Activated CD4-positive, CD25-positive, alpha-beta regulatory T cell (primary cell): ENCODE measurements at places on chromosomes 16 and 17.

DNA sequence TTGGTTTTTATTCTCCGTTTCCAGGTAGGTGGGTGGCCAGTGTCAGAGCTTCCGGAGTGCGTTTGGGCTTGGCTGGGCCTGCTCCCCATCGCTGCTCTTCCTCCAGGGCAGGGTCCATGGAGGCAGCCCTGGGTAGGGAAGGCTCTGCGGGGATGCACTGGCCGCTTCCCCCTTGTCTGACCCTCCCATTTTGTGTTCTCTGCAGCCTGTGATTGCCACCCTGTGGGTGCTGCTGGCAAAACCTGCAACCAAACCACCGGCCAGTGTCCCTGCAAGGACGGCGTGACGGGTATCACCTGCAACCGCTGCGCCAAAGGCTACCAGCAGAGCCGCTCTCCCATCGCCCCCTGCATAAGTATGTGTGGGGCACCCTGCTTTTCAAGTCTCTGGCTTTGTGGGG, 158.3 kb downstream of the NTN1 start:
- DNase-seq = no peak

DNA sequence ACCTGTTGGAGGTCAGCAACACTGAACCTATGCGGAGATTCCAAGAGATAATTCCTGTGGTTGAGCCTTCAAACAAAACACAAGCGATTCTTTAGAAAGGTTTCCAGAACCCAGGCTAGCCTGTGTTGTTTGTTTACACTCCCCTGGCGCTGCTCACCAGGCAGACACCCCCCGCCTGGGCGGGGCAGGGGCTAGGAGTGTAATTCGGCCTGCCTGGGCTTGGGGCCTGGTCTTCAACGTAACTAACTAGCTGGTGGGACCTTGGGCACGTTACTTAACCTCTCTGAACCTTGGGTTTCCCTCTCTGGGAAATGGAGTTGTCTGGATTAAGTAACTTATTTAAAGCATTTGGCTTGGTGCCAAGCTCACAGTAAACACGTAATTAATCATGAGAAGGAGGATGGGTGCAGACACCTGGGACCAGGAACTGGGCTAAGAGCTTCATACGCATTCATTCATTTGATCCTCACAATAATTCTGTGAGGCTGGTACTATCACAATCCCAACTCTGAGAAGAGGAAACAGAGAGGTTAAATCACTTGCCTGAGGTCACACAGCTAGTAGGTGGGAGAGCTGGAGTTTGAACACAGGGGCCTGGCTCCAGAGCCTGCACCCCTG, 7.6 kb upstream of the ARHGAP27 start:
- DNase-seq = no peak

DNA sequence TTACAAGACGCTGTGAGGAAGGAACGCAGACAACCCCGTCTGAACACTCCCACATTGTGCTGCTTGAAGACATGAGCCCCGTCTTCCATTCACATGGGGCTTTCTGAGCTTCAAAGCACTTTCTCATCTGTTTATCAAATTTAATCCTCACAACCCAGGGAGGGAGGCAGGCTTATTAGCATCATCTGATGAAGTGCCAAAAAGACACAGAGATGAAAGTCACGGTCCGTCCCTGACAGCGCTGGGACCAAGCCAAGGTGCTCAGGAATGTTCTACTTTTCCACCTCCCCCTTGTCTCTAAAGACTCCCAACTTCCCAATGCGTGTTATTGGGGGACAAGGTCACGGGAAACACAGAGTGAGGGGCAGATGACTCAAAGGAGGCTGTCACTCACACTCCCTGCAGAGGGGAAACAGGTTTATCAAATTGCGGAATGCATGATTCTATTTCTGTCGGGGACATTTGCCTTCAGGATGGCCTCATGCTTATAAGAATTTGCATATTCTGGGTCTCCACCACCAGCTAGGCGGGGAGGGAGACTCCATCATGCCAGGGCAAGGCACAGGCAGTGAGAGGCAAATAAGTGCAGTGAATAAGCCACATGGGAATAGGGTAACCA, 10.7 kb downstream of the XYLT1 start:
- no peak for DNase-seq

GRCh38 chr16:18979936-18980335, 3.8 kb upstream of the TMC7 start:
- DNase-seq = no peak

- no peak for DNase-seq
Observed at GRCh38 chr17:53646835-53647234, 175.9 kb upstream of the KIF2B start.

GRCh38 chr16:77944631-77945030, 77.7 kb upstream of the CLEC3A start:
- no peak for DNase-seq

DNA sequence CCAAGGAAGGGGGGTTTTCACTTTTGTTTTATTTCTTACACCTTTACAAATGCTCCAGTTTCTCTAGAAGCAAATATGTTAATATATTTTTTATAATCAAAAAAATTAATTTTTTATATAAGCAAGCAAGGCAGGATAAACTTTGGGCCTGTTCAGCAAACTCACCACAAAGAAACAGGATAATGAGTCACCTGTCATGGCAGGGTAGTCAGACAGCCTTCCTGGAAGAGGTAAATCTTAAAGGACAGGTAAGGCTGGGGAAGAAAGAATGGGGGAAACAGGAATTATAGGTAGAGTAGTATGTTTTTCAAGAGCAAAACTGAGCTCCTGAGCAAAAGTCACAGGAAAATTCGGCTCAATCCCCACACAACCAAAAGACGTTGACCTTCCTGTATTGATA, 186.3 kb upstream of the SOX9 start:
- no peak for DNase-seq

GRCh38 chr16:14301169-14302030, 230.3 kb downstream of the MRTFB start:
- DNase-seq = no peak

- DNase-seq = no peak
Observed at GRCh38 chr16:27849621-27850020, 213.9 kb downstream of the GSG1L start.

DNA sequence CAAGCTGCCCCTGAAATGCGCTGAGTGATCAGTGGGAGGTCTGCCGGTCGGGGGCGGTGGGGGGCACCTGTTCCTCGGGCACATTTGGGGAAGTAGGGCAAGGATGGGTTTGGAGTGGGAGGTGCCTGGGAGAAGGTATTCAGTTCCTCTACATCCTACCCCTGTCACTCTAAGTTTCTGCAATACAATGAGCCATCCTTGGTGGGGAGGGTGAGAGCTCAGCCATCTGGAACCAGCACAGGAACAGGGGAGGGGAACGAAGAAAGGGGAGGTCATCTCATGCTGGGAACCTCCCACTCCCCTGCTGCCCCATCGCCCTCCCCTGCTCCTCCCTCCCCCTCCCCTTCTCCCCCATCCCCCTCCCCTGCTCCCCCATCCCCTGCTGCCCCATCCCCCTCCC, 4.2 kb downstream of the DPH1 start:
- no peak for DNase-seq

DNA sequence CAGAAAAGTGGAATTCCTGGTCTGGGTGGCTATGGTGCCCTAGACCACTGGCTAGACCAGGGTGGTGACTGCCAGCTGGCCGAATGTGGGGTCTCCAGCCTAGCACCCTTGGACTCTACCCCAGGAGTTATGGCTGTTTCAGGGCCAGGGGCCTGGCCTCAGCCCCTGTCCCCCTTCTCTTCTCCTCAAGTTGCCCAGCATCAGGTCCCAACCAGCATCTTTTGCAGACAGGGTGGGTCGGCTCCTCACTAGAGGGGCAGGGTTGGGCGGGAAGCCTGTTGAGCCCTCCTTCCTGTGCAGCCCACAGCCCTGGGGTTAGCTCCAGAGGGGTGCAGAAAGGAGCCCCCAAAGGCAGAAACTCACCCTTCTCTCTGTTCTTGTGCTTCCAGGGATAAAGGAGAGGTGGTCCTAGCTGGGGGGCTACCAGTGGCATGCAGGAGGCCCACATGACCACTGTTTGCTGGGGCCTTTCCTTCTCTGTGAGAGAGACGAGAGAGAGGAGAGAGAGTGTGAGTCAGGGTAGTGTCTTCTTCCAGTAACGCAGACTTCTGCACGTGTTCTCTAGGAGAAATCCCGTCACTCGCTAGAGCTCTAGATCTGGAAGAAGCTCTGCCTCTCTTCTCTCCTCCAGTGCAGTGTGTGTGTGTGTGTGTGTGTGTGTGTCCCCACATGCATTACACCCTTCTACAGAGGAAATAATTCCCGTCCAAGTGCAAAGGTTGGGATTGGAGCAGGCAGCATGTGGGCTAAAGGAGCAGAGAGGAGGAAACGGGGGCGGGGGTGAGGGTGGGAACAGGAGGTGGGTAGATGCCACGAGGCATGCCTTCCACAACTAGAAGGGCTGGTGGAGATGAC, 209.4 kb downstream of the SEC14L1 start:
- DNase-seq = no peak

DNA sequence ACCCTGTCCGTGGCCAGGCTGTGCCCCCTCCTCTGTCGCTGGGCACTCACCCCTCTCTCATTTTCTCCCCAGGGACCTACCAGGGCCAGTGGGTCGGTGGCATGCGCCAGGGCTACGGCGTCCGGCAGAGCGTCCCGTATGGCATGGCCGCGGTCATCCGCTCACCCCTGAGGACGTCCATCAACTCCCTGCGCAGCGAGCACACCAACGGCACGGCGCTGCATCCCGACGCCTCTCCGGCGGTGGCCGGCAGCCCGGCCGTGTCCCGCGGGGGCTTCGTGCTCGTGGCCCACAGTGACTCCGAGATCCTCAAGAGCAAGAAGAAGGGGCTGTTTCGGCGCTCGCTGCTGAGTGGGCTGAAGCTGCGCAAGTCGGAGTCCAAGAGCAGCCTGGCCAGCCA, 41.9 kb downstream of the JPH3 start:
- no peak for DNase-seq

DNA sequence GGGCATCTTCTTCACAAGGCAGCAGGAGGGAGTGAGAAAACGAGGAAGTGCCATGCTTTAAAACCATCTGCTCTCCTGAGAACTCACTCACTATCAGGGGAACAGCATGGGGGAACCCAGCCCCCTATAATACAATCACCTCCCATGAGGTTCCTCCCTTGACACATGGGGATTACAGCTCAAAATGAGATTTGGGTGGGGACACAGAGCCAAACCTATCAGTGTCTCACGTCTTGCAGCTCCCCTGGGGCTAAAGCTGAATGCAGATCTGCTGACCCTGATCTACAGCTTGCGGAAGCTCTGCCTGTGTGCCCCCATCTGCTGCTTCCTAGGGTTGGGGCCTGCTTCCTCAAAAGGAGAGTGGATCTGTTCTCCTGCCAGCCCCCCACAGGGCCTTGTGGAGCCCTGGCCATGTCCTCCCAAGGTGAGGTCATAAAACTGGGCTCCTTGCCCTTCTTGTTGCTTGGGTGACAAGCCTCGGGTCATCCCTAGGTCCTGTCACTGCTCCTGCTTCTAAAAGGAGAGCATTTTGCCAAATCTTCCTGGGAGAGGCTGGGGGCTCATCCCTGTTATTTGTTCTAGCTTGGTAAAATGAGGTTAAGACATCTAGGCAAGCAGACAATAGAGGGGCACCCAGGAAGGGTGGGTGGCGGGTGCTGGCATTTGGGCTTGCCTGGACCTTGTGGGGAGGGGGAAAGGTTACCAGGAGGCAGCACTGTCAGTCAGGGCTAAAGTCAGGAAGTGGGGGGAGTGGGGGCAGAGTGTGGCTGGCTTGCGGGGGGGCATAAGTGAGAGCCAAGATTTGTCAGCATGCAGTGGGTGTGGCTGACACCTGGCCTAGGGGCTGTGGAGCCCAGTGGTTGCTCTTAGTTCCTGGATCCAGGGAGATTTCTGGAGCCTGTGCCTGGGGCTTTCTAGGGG, 16.0 kb downstream of the KRT33A start:
- DNase-seq = no peak

- DNase-seq = no peak
Observed at GRCh38 chr16:82650804-82651203, 24.0 kb downstream of the CDH13 start.

DNA sequence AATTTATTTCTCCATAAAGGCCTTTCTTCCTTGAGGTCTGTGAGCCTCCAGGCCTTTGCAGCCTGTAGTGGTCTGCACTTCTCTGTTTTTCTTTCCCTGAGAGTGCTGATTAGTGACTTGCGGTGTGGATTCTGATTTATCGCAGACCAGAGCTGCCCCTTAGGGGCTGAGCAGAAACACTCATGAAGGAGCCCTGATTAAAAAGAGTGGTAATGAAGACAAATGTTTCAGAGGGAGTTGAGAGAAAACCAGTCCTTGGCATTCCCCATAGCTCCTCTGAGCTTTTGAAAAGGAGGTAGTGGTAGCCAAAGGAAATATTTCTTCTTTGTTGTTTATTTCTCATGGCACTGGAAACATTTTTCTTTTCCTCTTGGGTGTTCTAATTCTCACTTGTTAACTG, 268.1 kb upstream of the TBX2 start:
- DNase-seq = no peak

GRCh38 chr16:17159617-17160016, 311.1 kb downstream of the XYLT1 start:
- no peak for DNase-seq

- DNase-seq = no peak
Observed at GRCh38 chr17:49515196-49515770, 20.2 kb downstream of the NGFR start.

- DNase-seq = no peak
Observed at GRCh38 chr16:13435873-13436474, 484.0 kb upstream of the ERCC4 start.

DNA sequence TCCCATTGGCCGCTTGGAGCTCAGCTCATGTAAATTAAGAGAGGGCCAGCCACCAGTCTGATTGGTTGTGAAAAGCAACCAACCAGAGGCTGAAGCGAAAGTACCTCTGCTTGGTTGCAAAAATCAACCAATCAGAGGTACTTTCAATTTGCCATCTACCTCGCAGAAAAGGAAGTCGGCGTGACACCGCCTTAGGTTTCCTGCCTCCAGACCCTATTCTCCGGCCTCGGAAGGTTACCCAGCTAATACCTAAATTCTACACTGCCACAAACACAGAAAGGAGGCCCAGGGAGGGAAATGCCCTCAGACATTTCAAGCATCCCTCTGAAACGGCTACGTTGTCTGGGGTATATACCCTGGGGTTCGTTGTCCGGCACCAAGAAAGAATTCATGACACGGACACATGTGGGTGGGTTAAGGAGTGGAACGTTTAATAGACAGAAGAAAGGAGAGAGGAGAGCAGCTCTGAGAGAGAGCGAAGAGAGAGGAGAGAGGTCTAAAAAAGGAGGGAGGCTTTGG, 481.3 kb downstream of the TMEM114 start:
- no peak for DNase-seq

- DNase-seq = no peak
Observed at GRCh38 chr17:75091855-75092327, 4.1 kb downstream of the SLC16A5 start.

DNA sequence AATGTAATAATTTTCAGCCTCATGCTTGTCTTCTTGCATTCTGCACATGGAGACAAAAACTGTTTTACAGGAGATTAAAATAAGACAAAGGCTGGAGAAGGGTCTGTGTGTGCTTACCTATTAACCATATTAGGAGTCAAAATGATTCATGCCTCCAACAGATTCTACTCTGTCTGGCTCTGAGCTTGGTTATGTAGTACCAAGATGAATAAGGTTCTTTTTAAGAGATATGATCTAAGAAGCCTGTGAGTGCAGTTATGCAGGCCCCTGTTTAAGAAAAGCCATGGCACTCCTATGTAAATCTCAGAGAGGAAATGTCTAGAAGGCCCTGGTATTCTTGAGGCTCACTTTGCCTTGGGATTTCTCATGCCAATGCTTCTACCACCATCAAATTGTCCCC, 486.6 kb upstream of the CDH11 start:
- DNase-seq = no peak

- DNase-seq = no peak
Observed at GRCh38 chr16:56421313-56421712, 4.0 kb downstream of the AMFR start.

GRCh38 chr17:2700030-2700490, 11.5 kb downstream of the CLUH start:
- no peak for DNase-seq
